ENCODE measurements at places on chromosomes 5 and 9. TPM values are rescaled to one million over a fixed set of nuclear protein-coding genes. Genes with fewer than 3 reads are reported as not detected.

Gene SPATA31A5
- total RNA-seq, result not detected

Gene LECT2
- total RNA-seq, result not detected

Gene PRRT1B
- total RNA-seq, result not detected

Gene SHISAL2B
- not detected for total RNA-seq

Gene GRXCR2
- total RNA-seq, result not detected

Gene FAXDC2
- total RNA-seq, result 0.86 TPM

Gene SLC34A1
- 0.25 TPM for total RNA-seq

Gene FOXD4
- total RNA-seq, result 0.60 TPM

Gene ORM2
- not detected for total RNA-seq

GRCh38 chr5:33594006-33594405, 153.2 kb downstream of the TARS1 start:
- DNase-seq, result no peak
- no peaks in the 10 kb centered on the region for H3K4me1 ChIP-seq
- H3K27ac ChIP-seq, result no peak overlapping the region

DNA sequence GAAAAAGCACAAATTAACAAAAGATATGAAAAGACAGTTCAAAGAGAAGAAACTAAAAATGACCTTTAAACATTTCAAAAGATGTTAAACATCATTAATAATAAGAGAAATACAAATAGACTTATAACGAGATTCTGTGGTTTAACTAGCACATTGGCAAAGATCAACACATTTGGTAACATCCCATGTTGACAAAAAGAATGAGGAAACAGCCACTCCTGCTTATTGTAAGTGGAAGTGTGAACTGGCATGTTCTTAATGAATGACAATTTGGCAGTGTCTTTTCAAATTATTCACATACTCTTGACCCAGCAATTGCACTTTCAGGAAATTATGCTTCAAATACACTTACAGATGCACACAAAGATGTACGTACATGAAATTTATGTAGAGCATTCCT, 176.3 kb downstream of the TLE1 start:
- peaks cover 3% of the 10 kb centered on the region for H3K4me1 ChIP-seq
- H3K36me3 ChIP-seq, result no peaks in the 10 kb centered on the region
- no peak overlapping the region for H3K27ac ChIP-seq
- H3K27me3 ChIP-seq, result peaks cover 13% of the 10 kb centered on the region
- no peak for DNase-seq

DNA sequence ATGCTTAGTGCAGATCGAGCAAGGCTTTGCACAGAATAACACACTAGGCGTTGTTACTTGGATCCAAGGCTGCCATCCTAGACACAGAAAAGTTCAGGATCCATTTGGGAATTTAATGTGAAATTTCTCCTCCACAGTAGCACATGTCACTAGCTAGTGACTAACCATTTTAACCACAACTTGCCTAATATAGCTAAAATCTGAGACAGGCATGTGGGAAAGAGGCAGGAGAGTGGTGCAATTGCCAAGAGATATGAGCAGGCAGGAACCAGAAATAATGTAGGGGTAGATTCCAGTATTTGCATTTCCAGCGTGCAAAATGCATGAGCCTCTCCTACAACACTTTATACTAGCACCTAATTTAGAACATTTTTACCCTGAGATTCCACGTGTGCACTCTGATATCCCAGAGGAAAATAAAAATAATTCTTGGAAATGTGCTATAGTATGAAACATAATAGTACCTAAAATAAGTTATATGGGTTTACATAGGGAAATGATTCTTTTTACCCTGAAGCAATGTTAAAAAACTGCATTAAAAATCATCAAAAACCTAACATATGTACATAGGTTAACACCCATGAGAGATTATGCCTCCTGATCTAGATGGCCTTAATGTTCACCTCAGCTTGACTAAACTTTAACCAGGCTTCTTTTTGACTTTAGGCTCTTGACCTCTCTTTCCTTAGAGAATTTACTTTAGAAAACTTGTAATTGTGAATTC, 1230.6 kb upstream of the NUDT12 start:
- H3K36me3 ChIP-seq, result no peaks in the 10 kb centered on the region
- no peak for DNase-seq
- H3K27ac ChIP-seq, result no peak overlapping the region
- H3K27me3 ChIP-seq, result no peaks in the 10 kb centered on the region
- H3K4me1 ChIP-seq, result no peaks in the 10 kb centered on the region

- H3K4me1 ChIP-seq, result no peaks in the 10 kb centered on the region
- no peaks in the 10 kb centered on the region for H3K36me3 ChIP-seq
- H3K4me3 ChIP-seq, result no peak overlapping the region
These were observed 301.5 kb downstream of the KCTD16 start for GRCh38 chr5:144472221-144472620.

DNA sequence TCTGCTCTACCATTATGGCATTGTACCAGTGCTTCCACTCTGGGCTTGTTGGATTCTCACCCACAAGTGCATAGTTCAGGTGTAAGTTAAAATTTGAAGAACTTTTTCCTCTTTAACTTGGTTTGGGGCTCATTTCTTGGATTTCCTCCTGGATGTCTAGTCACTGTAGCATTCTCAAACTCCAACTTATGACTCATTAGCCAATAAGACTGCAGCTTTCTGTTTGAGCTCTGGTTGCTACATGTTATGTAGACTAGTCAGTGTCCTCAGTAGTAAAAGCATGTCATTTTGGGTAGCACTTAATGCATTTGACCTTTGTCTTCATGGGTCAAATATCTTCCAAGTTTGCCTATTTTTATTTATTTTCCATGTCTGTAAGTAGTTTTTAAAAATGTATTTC, 790.8 kb downstream of the BRINP1 start:
- H3K4me3 ChIP-seq, result no peak overlapping the region
- no peak for DNase-seq
- no peaks in the 10 kb centered on the region for H3K36me3 ChIP-seq
- H3K27me3 ChIP-seq, result no peaks in the 10 kb centered on the region
- H3K27ac ChIP-seq, result no peak overlapping the region
- H3K4me1 ChIP-seq, result no peaks in the 10 kb centered on the region

DNA sequence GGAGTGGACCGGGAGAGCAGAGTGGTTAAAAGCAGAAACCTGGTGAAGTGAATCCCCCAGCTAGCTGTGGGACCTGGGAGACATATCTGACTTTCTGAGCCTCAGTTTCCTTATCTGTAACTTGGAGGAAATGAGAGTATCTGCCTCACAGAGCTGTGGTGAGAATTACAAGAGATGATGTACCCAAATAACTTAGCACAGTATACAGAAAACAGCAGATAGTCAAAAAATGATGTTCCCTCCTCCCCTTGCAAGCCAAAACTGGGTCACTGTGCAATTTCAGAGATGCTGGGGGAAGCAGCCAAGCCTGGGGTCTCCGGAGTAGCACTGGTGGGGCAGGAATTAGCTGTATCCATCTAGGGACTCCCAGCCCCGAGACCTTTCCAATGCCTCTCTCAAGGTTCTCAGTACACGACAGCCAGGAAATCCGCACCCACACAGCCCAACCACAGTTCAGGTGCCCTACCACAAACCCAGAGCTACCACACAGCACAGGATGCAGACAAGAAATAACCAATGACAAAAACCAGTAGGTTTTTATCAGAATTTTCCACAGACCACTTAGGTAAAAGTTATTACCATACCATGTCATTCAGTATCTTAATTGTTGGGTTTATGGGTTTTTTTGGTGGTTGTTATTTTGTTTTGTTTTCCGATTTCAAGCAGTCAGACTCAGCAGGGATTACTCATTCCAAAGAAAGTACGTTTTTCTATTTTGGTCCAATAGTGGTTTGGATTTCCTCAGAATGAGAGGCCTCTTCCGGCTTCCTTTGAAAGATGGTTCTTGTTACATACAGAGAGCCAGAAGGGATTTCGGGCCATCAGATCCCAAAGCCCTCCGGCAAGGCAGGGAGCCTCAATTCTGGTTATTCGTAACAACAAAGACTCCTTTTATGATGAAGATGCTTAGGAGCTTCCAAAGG, 4.9 kb upstream of the HRH2 start:
- H3K4me3 ChIP-seq, result peak overlapping the region; percentile 66
- peak; percentile 63 for DNase-seq
- H3K36me3 ChIP-seq, result peaks cover 7% of the 10 kb centered on the region

DNA sequence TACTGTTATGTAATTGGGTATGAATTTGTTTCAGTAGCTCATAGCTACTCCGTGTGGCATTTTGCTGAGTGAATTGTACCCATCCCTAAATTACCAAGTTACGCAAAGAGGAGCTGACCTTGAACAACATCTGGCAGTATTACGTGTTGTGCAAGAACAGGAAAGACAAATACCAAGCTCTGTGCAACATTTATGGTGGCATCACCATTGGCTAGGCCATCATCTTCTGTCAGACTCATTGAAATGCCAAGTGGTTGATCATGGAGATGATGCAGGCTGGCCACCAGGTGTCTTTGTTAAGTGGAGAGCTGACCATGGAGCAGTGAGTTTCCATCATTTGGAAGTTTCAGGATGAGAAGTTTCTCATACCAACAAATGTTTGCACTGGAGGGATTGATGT, 15.0 kb downstream of the ZSWIM6 start:
- no peaks in the 10 kb centered on the region for H3K36me3 ChIP-seq
- H3K27ac ChIP-seq, result no peak overlapping the region
- H3K4me1 ChIP-seq, result peaks cover 59% of the 10 kb centered on the region
- DNase-seq, result no peak

DNA sequence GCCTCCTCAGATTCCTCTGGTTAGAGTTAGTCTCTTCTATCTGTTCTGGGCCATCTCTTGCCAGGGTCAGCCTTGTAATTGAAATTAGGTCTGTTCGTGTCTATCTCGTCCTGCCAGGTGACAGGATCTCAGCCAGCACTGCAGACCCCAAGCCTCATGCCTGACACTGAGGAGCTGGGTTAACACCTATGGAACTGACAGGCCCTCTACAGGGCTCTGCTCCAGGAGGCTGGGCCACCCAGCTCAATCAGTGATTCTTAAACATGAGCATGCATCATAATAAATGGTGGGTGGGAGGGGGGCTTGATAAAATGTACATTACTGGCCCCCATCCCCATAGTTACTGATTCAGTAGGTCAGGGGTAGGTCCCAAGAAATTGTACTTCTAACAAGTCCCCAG, 103.4 kb downstream of the PSD2 start:
- H3K4me3 ChIP-seq, result no peak overlapping the region
- H3K4me1 ChIP-seq, result peaks cover 1% of the 10 kb centered on the region
- H3K36me3 ChIP-seq, result no peaks in the 10 kb centered on the region
- H3K27me3 ChIP-seq, result peaks cover 38% of the 10 kb centered on the region
- H3K27ac ChIP-seq, result no peak overlapping the region

DNA sequence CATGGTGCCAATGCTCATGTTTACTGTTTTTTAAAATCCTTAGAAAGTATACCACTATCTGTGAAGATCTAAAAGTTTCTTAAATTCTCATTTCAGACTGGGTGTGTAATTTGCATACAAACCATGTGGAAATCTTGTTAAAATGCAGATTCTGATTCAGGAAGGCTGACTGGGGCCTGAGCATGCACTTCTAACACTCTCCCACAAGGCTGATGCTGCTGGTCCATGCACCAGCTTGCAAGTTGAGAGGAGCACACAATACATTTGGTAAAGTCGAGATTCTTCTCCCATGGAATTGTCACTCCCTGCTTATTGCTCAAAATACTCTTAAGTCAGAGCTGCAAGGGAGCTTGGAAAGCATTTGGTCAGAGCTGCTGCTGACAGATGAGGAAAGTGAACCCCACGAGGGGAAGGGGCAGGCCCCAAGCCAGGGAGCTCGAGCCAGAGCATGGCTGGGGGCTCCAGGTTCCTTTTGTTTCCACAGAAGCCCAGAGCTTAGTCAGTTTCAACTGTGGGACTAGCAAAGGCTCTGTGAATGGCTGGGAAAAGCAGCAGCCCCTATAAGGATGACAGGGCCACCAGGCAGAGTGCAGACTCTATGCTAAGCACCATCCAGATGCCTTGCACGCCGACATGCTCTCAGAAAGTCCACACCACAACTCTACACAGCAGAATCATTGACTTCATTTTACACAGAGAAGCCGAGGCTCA, 93.5 kb upstream of the HAND1 start:
- peaks cover 6% of the 10 kb centered on the region for H3K27me3 ChIP-seq
- no peak overlapping the region for H3K4me3 ChIP-seq
- H3K27ac ChIP-seq, result no peak overlapping the region
- DNase-seq, result no peak
- no peaks in the 10 kb centered on the region for H3K36me3 ChIP-seq
- H3K4me1 ChIP-seq, result peaks cover 3% of the 10 kb centered on the region

DNA sequence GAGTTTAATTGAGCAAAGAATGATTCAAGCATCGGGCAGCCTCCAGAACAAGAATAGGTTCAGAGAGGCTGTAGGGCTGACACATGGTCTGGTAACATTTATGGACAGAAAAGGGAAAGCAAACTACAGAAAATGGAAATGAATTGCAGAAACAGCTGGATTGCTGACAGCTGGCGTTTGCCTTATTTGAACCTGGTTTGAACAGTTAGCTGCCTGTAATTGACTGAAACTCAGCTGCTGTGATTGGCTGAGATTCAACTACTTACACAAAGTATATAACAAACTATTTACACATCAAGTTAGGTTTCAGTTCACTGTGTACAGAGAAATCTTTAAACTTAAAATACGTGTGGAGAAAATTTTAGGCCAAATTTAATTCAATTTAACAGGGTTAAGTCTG, 441.7 kb downstream of the PRELID2 start:
- H3K4me3 ChIP-seq, result no peak overlapping the region
- H3K4me1 ChIP-seq, result no peaks in the 10 kb centered on the region
- no peak overlapping the region for H3K27ac ChIP-seq
- H3K36me3 ChIP-seq, result peaks cover 9% of the 10 kb centered on the region

- H3K27ac ChIP-seq, result no peak overlapping the region
- H3K36me3 ChIP-seq, result no peaks in the 10 kb centered on the region
- no peak overlapping the region for H3K4me3 ChIP-seq
- no peaks in the 10 kb centered on the region for H3K4me1 ChIP-seq
- peaks cover 7% of the 10 kb centered on the region for H3K27me3 ChIP-seq
- no peak for DNase-seq
These were observed 21.1 kb downstream of the SPOCK1 start for GRCh38 chr5:137478043-137478442.

GRCh38 chr5:63687854-63688516, 274.3 kb downstream of the HTR1A start:
- no peak for DNase-seq
- H3K4me3 ChIP-seq, result no peak overlapping the region
- no peaks in the 10 kb centered on the region for H3K36me3 ChIP-seq
- H3K4me1 ChIP-seq, result no peaks in the 10 kb centered on the region

GRCh38 chr5:146586752-146587151, 70.8 kb upstream of the GPR151 start:
- DNase-seq, result no peak
- H3K27me3 ChIP-seq, result peaks cover 18% of the 10 kb centered on the region
- H3K4me3 ChIP-seq, result no peak overlapping the region
- no peak overlapping the region for H3K27ac ChIP-seq

GRCh38 chr9:37939575-37940095, 35.7 kb upstream of the SLC25A51 start:
- H3K27me3 ChIP-seq, result no peaks in the 10 kb centered on the region
- H3K4me3 ChIP-seq, result no peak overlapping the region
- H3K27ac ChIP-seq, result no peak overlapping the region
- DNase-seq, result no peak
- H3K36me3 ChIP-seq, result no peaks in the 10 kb centered on the region
- H3K4me1 ChIP-seq, result no peaks in the 10 kb centered on the region

GRCh38 chr9:15306757-15307522, at the start of gene TTC39B:
Gene TTC39B, minus strand, starts transcription at chr9:15307216. Its CDS starts 91 bp downstream, at chr9:15307125.
- peak within 1 kb of the TSS; percentile 97 for H3K27ac ChIP-seq
- peaks cover 4% of the 10 kb centered on the region for H3K36me3 ChIP-seq
- H3K4me1 ChIP-seq, result peaks cover 21% of the 10 kb centered on the region
- H3K27me3 ChIP-seq, result no peaks in the 10 kb centered on the region
- peak within 1 kb of the TSS; percentile 99 for H3K4me3 ChIP-seq
- DNase-seq, result peak; percentile 64

GRCh38 chr5:1643651-1644392, 120.1 kb upstream of the LPCAT1 start:
- H3K4me3 ChIP-seq, result peak overlapping the region; percentile 40
- peaks cover 21% of the 10 kb centered on the region for H3K27me3 ChIP-seq
- DNase-seq, result no peak
- H3K36me3 ChIP-seq, result no peaks in the 10 kb centered on the region
